ENCODE measurements at places on chromosomes 12 and 14.
A peak's percentile ranks its signal among the peaks of the same experiment; 100 is the strongest.

DNA sequence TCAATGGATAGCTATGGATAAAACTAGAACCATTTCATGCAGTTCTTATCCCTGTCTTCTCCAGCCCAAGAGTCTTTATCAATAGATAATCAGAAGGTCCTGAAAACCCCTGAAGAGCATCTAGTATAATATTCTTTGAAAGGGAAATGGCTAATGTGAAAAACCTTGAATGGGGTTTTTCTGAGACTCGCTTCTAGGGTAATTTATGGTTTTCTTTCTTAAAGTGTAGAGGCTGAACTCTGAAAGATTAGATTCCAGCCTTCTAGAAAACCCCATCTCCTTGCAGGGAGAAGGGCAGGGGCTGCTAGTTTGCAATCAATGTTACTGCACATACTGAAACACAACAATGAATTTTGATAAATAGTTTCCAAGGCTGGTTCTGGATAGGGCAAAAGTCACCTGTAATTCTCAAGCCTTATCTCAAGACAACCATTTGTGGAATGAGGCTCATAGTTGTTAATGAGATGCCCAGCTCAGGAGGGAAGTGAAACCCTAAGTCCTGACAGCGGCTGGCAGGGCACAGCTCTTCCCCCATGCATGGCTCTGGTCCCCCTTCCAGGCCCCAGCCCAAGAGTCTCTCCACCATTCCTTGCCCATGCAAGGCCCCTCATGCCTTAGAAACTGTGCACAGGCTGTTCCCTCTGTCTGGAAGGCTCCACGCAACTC is 33.7 kb upstream of the PYGL start:
- no peak for DNase-seq

DNA sequence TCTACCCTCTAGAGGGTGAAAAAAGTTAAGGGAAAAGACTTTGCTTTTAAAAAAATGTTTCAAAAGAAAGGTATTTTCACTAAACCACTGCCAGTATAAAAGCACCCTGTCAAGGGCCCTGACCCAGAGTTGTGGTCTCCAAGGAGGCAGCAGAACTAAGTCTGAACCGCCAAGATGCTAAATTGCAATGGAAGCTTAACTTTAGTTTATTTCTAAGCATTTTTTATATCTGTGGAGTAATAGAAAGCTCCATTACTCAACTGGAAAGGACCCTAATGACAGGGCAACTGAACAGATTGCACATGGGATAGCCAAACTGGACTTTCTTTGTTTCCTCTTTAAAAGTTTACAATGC is 379.8 kb downstream of the NAV3 start:
- no peak for DNase-seq

DNA sequence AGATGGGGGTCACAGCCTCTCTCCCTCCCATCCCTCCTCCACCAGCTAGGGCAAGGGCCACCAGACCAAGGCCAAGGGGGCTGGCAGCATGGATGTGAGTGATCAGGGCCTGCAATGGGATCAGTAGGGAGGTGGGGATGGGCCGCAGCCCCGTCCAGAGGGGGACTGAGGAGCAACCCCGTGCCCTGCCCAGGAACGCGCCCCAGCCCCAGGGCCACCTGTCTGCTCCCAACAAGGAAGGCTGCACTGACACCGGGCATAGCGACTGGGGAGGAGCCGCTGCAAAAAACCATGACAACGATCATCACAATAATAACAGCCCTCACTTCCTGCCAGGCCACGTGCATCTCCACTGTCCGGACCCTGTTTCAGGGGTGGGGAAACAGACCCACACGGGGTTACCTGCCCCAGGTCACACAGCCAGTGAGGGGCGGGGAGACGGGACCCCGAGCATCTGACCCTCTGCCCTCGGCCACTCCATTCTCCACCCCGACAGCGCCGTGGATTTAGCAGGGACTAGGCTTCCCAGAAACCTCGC is 24.3 kb downstream of the NCOR2 start:
- no peak for DNase-seq

DNA sequence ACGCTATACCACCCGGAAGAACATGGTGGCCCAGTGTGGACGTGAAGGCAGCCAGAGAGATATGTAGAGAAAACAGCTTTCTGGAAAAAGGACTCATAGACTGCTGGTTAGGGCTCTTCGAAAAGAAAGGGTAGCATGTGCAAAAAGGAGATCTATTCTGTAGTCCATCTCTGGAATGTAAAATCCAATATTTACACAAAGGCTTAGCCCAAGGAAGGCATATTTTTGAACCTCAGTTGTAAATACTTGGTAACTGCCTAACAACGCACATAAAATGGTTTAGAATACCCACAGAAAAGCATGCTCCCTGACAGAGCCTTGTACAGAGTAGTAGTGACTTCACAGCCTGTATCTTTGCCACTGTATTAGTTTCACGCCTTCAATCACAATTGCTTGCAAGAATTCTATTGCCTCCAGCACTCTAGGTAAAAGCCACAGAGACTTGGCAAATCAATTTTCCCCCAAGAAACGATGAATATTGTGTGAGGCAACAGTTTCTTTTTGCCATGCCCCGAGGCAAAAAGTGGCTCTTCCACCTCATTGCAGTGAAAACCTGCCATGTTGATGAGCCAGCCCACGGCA is 59.2 kb downstream of the TRIM9 start:
- DNase-seq: no peak

DNA sequence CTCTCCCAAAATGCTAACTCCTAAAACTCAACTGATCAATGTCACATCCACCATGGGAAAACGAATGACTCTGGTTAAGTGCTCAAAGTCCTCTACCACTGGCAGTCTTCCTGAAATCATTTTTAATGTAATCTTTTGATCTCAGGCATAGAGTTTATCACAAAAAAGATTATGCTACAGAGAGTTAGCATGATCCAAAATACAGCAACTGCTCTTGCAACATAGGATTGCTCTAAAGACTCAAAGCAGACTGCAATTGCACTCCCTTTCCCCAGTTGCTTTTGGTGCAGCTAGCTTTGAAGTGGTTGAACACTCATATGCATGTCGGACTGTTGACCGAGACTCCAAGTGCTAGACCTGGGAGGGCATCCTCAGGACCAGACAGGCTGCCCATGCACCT is 109.3 kb downstream of the C12orf42 start:
- no peak for DNase-seq

DNA sequence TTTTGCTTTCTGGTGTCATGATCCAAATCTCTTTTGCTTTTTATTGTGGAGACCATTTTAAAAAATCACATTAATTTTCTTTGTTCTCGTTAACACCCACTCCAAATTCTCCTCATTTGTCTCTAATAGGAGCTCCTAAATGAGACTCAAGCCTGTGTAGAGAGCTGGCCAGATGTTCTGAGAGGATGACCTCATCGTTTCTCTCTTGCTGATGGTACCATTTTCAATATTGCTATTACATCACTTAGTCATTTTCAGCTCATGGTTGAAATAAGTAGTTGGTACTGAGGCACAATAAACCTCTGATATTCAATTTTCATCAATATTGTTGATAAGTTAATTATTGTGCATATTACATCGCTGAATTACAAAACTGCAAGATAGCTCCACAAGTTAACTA is 31.5 kb downstream of the SPTB start:
- no peak for DNase-seq

GRCh38 chr12:110282956-110283817 is 2.1 kb downstream of the ATP2A2 start:
- DNase-seq: no peak

- peak; percentile 77 for DNase-seq
Measured at GRCh38 chr14:77027538-77028383, 747 bp downstream of the IRF2BPL start.

DNA sequence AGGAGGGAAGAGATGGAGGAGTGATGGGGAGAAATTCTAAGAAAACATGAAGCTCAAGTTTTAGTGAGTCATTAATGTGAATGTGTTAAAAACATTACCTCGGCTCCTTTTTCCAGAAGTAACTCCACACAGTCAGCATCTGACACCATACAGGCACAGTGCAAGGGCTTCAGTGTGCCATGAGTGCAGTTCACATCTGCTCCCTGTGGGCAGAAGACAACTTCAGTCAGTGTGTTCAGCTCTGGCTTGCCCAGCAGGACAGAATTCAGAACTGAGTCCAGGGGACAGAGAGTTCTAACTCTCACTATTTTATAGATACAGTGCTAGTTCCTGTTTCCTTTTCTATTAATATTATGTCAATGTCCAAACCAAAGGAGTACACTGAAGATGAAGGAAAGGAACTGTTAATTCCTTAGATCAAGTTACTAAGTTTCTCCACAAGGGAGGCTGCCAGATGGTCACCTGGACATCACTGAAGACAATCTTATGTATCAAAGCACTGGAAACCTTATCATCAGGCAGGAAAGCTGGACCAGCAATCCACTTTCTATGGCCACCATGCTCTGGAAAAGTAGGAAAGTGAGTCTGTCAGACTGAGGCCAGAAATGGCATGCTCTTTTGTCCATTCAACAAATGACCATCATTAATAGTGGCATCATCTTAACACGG is 6.1 kb downstream of the ASB8 start:
- no peak for DNase-seq

DNA sequence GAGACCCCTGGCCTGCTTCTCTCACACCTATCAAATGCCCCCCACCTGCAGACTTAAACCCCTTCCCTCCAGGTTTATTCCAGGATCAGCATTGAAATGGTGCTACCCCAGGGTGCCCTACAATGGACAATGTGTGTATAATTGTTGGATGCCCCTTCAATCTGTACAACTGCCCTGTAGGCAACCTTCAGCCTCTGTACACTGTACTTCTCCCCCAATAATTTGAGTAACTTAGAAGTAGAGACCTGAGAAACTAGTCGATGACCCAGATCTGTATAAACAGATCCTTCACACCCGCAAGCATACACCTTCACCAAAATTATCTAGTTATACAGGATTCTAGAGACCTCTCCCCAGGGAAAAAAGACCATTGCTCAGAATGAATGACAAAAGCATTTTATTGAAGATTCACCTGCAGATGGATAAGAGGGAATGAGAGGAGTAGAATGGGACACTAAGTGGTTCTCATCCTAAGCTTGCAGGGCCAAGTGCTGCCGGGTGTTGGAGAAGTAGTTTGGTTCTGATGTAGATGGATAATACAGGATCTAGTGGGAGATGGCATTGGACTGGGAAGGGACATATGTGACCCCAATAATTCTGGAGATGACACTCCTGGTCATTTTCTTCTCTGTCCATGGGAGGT is 7.6 kb downstream of the KRT4 start:
- DNase-seq: no peak

DNA sequence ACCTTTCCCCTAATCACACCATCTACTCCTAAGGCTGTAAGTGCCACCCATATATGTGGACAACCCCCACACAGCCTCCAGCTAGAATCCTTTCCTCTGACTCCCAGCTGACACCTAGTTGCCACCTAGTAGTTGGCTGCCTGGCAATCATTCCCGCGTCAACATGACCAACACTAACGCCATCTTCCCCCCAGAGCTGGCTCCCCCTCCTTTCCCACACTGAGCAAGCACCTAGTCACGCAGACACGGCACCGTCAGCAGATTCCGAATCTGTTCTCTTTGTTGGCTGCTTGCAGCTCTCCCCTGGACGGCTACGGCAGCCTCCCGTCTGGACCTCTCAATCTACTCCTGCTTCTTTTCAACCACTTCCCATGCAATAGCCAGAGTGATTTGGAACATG is 27.7 kb downstream of the UBR7 start:
- DNase-seq: no peak

GRCh38 chr12:22206111-22206728 is 128.3 kb downstream of the ST8SIA1 start:
- no peak for DNase-seq

DNA sequence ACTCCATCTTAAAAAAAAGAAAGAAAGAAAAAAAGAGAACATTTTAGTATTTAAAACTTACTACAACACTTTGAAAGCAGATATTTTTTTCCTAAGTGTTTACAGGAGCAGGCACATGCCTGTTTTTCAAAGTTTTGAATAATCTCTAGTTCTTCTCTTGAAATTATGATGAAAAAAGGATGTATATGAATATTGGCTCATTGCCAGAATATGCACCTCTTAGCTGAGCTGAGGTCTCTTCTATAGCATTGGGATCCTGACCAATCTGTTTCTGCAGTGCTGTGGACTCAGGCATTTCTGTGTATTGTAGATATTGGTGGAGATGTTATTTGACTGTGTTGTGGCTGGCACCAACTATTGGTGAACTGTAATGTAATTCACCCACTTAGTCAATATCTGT is 15.0 kb downstream of the TECPR2 start:
- no peak for DNase-seq

GRCh38 chr14:65206448-65207096 is 104.3 kb upstream of the MAX start:
- DNase-seq: no peak

GRCh38 chr14:65356327-65356836 is 56.1 kb upstream of the FUT8 start:
- DNase-seq: peak; percentile 59

DNA sequence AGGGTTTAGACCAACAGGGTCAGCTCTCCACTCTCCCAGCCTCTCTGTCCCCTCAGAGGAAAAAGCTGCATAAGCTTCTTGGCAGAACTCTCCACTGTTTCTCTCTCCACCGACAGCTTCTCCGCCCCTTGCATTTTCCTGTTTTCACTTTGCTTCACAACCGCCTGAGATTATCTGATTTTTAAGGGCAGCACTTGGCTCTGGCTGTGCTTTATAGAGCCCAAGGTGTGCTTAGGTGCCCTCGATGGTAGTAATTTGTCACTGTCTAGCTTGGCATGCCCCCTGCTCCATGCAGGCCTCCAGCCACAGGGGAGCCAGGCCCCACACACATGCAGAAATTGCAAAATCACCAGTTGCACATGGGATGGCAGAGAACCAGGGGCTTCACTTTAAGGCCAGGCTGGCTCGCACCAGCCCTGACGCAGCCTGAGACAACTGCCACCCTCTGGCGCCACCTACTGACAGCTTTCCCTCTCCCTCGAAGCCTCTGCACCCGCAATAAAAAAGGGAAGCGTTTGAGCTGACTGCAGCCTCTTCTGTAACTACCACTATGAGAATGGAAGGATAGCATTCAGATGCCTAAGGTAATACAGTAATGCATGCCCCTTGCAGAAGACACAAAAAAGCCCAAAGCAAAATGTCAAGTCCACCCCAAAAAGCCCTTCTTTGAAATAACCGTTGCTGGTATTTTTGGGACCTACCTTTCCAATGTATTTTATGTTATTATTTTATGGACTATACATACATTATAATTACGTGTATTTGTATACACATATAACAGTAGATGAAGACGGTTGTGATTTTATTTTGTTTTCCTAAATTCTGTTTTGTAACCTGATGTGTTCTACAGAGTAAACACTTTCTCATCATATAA is 32.0 kb upstream of the RIMBP2 start:
- peak; percentile 85 for DNase-seq
